ENCODE measurements at places on chromosomes 13 and 19.

DNA sequence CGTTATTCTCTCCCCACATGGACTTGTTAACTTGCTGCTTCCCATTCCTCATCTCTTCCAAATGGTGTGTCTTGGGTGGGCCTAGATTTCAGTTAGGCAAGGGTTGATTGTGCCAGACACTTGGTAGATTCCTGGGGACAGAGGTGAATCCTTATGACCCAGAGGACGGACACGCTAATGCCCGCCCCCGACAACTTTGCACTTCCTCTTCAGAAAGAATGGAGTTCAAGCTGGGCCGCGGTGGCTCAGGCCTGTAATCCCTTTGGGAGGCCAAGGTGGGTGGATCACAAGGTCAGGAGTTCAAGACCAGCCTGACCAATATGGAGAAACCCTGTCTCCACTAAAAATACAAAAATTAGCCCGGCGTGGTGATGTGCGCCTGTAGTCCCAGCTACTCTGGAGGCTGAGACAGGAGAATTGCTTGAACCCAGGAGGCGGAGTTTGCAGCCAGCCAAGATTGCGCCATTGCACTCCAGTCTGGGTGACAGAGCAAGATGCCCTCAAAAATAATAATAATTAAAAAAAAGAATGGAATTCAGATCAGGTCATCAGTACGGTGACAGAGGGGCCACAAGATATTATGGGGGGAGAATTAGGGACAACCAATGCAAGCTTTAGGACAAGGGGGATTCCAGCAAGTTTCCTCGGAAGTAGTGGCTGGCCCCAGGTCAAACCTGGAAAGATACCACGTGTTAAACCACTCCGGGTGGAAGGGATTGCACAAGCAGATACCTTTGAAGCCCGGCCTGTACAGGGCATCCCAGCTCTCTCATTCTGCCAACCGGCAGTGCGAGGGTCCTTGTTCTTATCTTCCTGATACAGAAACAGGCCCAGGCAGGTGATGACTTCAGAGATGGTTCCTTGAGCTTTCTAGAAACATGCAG lies 2.7 kb downstream of the MYO9B start:
- no peak for DNase-seq

- peak; percentile 65 for DNase-seq
Measured at GRCh38 chr19:10390652-10391286, 10.4 kb upstream of the TYK2 start.

- DNase-seq, result no peak
Measured at GRCh38 chr13:90798381-90798780, 549.1 kb upstream of the MIR17HG start.

DNA sequence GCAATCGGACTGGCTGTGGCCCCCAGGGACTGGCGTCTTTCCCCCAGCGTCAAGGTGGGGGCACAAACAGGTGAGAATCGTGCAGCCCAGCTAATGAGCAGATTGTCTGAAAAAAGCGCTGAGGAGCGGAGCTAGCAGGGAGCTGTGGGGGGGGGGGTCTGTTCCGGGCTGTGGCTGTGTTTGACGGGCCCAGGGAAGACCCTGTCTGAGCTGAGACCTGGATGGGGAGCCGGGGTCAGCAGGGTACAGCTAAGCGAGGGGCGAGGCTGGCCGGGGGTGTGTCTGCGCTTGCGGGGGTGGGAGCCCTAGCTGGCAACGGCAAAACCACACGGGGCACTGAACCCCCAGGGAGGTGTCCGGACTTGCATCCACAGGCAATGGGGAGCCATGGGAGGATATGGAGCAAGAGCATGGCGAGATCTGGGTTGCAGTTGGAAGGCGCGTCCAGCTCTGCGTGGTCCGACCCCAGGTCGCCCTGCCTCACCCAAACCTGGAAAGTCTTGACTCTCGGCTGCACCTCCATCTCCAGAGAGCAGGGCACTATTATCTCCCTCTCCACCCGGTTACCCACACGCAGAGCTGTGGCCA lies 4.6 kb downstream of the LINGO3 start:
- DNase-seq, result no peak

GRCh38 chr19:2603334-2603733 lies 99.2 kb downstream of the GNG7 start:
- no peak for DNase-seq

- DNase-seq, result no peak
Measured at GRCh38 chr19:18308051-18308947, 14.6 kb downstream of the LSM4 start.

GRCh38 chr19:1622541-1622940 lies 17.3 kb upstream of the UQCR11 start:
- no peak for DNase-seq

- no peak for DNase-seq
Measured at GRCh38 chr19:33055718-33056117, 9.0 kb downstream of the RHPN2 start.

- DNase-seq, result no peak
Measured at GRCh38 chr13:114053026-114053425, 79.2 kb upstream of the C13orf46 start.

- DNase-seq, result no peak
Measured at GRCh38 chr19:9580728-9581127, 3.6 kb downstream of the ZNF121 start.

- no peak for DNase-seq
Measured at GRCh38 chr13:40063703-40064102, 408.2 kb downstream of the COG6 start.

- no peak for DNase-seq
Measured at GRCh38 chr13:100470866-100471505, 117.6 kb downstream of the GGACT start.

- no peak for DNase-seq
Measured at GRCh38 chr19:11338569-11339253, 746 bp downstream of the RAB3D start.

GRCh38 chr13:50916701-50917184 lies 7.2 kb downstream of the RNASEH2B start:
- DNase-seq, result no peak

- DNase-seq, result no peak
Measured at GRCh38 chr13:26909477-26909876, 148.9 kb upstream of the GPR12 start.

DNA sequence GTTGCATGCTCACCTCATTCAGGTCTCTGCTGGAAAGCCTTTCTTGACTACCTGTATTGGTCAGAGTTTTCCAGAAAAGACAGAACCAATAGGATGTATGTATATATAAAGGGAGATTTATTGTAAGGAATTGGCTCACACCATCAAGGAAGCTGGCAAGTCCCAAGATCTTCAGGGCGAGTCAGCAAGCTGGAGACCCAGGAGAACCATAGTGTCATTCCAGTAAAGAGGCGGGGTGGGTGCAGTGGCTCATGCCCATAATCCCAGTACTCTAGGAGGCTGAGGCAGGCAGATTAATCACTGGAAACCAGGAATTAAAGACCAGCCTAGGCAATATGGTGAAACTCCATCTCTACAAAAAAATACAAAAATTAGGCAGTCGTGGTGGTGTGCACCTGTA lies 30.4 kb upstream of the FARP1 start:
- no peak for DNase-seq

DNA sequence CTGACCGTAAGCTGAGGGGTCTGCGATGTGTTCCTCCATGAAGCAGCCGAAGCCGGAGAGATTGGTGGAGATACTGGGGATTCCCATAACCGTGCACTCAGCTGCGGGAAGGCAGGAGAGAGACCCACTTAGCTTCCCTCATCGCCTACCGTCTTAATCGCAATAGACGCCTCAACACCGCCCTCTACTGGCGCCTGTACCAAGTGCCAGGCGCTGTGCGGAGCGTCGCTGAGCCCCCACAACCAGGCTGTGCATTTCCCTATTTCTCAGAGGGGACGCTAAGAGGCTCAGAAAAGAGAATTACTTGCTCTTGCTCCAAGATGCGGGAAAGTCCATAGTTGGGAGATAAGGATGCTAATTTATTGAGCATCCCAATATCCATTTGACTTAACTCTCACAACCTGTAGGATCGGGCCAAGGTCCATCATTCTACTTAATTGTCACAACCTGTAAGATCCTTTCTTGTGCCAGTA lies 5.8 kb downstream of the FTL start:
- peak; percentile 78 for DNase-seq

GRCh38 chr13:85383291-85383690 lies 415.9 kb downstream of the SLITRK6 start:
- no peak for DNase-seq

- DNase-seq, result no peak
Measured at GRCh38 chr13:55653497-55653896, 1487.2 kb upstream of the PRR20A start.

DNA sequence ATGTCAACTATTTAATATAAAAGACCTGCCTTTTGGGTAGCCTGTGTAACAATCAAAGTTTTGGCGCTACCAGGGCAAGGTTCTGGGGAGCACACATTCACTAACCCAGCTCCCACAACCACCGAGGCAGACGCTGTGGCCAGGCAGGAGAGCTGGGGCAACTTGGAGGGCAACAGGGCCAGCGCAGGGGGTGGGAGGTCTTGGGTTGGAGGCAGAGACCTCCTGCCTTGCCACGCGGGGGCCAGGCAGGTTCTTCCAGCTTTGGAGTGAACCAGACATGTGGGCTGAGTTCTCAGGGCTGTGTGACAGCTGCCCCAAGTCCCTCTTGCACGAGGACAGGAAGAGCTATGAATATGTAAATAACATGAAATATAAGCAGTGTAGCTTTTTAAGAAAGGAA lies 30.3 kb upstream of the MCF2L start:
- DNase-seq, result no peak

DNA sequence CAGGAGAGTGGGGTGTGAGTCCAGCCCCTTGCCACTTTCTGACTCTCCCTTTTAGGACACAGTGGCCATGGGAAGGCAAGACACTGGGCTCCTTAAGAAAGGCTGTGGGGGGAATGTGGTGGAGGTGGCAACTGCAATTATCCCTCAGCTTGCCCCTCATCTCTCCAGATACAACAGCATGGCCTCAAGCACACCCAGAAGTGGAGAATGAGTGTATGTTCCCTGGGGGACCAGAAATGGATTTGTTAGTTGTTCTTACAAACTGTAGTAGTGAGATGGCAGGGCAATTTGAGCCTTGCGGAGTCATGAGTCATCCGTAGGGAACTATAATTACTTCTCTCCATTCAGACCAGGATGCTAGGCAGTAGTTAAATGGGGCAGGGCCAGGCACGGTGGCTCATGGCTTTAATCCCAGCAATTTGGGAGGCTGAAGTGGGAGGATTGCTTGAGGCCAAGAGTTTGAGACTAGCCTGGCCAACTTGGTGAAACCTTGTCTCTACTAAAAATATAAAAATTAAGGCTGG lies 25.6 kb upstream of the CXCL17 start:
- DNase-seq, result no peak

DNA sequence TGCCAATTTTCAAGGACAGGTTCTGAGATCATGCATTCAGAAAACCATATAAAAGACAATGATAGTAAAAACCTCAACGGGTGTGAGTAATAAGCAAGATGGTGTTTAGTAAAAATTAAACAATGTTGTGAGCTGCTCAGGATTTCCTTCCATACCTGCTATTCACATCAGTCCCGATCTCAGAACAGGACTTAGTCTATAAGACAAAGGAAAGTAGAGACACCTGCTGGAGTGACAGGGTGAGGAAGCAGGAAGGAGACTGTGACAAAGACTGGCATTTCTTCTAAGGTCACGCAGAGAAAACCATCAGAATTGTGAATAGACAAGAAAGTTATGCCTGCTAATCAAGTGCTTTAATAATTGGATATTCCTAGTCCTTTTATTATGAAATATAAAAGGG lies 648.0 kb downstream of the DACH1 start:
- peak; percentile 27 for DNase-seq
